PC-3 (cell line): ENCODE measurements at places on chromosomes 11 and 22.
A peak's percentile ranks its signal among the peaks of the same experiment; 100 is the strongest.

GRCh38 chr22:27203276-27203660 is 545.9 kb downstream of the MIAT start:
- no peak overlapping the region for H3K27ac ChIP-seq
- peaks cover 8% of the 10 kb centered on the region for H3K4me1 ChIP-seq
- H3K4me3 ChIP-seq = peak overlapping the region; percentile 27; the same call in 1 of the 2 replicates
- 0 out of 2 replicates have a peak, but pooled peaks cover 4% of the 10 kb centered on the region for H3K27me3 ChIP-seq

DNA sequence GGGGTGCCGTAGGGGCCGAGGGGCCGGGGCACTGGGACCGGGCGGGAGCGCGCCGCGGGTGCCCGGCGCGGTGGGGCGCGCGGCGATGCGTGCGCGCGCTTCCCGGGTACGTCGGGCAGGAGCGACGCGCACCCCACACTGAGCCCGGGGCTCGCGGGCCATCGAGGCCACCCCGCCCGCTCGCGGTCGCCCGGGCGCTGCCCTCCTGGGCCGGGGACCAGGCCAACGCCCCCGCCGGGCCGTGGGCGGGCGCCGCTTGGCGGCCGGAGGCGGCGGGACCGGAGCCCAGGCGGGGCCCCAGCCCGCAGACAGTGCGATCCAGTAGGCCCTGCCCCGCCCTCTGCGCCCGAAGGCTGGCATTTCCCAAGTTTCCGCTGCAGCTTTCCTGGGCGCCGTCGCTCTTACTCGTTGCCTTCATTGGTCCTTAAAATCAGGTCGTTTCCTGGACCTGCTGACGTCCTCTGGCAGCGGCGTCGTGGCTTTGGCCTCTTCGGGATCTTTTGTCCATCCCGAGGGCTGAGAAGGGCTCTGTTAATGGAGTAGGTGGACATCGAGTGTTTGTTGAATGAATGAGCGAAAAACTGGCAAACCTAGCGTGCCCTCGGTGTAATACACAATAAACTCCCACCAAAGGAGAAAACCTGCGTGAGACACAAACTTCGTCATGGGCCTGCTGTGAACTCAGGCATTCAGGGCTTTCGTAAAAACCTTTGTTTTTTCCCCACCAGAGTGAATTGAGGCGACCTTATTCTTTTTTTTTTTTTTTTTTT is 638 bp downstream of the PARVA start:
- H3K36me3 ChIP-seq = no peaks in the 10 kb centered on the region
- peak overlapping the region; percentile 77 for H3K27ac ChIP-seq
- H3K4me3 ChIP-seq = peak overlapping the region; percentile 84
- DNase-seq = peak; percentile 83

GRCh38 chr22:46754110-46754799 is 8.2 kb upstream of the TBC1D22A start:
- peak; percentile 91 for DNase-seq
- peaks cover 8% of the 10 kb centered on the region; the same call in 1 of the 2 replicates for H3K36me3 ChIP-seq
- H3K27ac ChIP-seq = peak overlapping the region; percentile 99

GRCh38 chr22:50705851-50706351 is 32.1 kb upstream of the ACR start:
- H3K27me3 ChIP-seq = no peaks in the 10 kb centered on the region
- no peaks in the 10 kb centered on the region for H3K36me3 ChIP-seq
- no peak overlapping the region for H3K27ac ChIP-seq
- no peak overlapping the region for H3K4me3 ChIP-seq
- DNase-seq = no peak
- no peaks in the 10 kb centered on the region for H3K4me1 ChIP-seq

DNA sequence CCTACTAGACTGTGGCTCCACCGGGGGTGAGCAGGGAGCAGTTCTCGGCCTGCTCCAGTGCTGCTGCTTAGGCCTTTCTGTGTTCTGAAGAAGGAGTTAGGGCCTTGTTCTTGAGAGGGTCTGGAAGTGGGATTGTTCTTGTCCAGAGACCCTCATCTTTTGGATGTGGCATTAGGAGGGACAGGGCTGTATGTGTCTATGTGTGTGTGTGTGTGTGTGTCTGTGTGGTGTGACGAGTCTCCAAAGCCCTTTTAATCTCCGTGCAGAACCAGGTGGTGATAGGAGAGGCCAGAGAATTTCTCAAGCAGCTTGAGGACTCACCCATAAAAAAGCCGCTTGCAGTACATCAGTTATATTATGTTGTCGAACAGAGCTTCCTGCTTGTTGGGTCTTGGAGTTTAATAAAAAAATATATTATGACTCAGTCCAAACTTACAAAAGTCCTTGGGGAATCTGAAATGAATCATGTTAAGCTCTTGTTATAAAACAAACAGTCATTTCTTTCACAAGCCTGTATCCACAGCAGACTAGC is 196.5 kb downstream of the TENM4 start:
- no peaks in the 10 kb centered on the region for H3K36me3 ChIP-seq
- no peak overlapping the region for H3K4me3 ChIP-seq
- peak; percentile 87 for DNase-seq

GRCh38 chr11:37972691-37973090 is 1374.7 kb upstream of the RAG2 start:
- H3K27me3 ChIP-seq = no peaks in the 10 kb centered on the region
- peak; percentile 6 for DNase-seq
- H3K36me3 ChIP-seq = no peaks in the 10 kb centered on the region
- no peak overlapping the region for H3K4me3 ChIP-seq
- no peak overlapping the region for H3K27ac ChIP-seq

DNA sequence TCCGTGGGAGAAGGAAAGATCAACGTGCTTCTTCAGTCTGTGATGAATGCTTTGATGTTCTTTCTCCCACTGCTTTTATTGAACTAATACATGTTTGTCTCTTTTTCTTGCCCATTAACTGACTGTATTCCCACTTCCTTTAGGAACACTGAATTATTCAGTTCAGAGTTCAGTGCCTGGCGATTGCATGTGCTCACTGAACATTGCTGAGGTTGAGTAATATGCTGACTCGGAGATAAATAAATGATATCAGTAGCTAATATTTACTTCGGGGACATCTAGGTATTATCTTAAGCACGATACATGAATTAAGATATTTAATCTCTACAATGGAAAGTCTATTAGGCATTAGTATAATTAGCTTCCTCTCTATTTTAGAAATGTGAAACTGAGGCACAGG is 102.3 kb upstream of the OR5AK2 start:
- no peaks in the 10 kb centered on the region for H3K36me3 ChIP-seq
- peaks cover 38% of the 10 kb centered on the region for H3K27me3 ChIP-seq
- peaks cover 13% of the 10 kb centered on the region for H3K4me1 ChIP-seq
- H3K27ac ChIP-seq = no peak overlapping the region

DNA sequence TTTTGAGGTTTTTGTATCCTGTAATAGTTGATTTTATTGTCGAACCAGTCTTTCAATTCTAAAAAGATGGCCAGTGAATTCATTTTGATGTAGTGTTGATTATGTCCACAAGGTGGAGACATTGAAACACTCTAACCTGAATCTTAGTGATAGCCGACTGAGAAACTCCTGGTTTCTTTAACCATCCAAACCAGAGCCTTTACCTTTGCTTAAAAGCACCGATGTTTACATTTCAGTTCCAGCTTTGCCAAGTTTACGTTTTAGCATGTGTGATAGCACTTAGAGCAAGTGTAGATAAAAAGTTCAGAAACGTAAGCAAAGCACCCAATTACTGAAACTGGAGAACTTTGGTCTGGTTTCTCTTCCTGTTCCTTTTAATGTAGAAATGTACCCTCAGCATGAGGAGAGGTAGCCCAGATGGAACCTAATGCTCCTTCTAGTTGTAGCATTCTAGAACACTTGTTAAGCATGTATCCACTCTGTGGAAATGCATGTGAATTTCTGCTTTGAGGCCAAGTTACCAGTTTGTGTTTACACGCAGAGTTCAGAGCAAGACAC is 208.6 kb downstream of the DBX1 start:
- peaks cover 26% of the 10 kb centered on the region for H3K4me1 ChIP-seq
- H3K4me3 ChIP-seq = no peak overlapping the region
- no peaks in the 10 kb centered on the region; the same call in 1 of the 2 replicates for H3K36me3 ChIP-seq
- H3K27me3 ChIP-seq = no peaks in the 10 kb centered on the region
